Foreskin melanocyte (primary cell): ENCODE measurements at places on chromosomes 7 and 10.

GRCh38 chr10:132329565-132330485, 2.2 kb upstream of the LRRC27 start:
- peak; percentile 55 for DNase-seq

DNA sequence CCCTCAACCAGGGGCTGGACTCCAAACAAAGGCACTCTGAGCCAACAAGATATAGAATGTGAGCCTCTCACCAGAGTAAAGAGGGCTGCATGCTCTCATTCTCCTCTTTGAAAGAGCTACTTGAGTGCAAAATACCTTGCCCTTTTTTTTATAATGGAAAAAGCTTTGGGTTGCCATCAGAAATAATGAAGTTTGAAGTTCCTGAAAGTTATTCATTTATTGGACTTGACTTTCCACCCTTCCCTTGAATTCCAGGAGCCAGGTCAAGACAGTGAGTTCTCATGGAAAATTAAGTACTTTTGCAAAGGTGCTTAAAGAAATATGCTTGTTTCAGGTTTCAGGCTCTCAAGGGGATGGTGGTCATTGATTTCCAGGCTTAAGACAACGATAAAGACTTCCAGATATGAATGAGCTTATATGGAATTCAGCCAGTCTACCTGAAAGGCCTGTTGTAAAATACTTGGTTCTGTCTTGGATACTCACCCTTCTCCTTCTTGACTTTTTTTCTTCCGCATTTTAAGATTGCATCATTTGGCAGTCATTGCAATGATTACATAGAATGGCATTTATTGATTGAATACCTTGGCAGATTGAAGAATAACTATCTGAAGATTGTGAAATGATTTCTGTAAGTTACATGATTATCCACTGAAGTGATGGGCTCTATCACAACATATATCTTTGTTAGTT, 696.4 kb downstream of the INHBA start:
- DNase-seq, result no peak

DNA sequence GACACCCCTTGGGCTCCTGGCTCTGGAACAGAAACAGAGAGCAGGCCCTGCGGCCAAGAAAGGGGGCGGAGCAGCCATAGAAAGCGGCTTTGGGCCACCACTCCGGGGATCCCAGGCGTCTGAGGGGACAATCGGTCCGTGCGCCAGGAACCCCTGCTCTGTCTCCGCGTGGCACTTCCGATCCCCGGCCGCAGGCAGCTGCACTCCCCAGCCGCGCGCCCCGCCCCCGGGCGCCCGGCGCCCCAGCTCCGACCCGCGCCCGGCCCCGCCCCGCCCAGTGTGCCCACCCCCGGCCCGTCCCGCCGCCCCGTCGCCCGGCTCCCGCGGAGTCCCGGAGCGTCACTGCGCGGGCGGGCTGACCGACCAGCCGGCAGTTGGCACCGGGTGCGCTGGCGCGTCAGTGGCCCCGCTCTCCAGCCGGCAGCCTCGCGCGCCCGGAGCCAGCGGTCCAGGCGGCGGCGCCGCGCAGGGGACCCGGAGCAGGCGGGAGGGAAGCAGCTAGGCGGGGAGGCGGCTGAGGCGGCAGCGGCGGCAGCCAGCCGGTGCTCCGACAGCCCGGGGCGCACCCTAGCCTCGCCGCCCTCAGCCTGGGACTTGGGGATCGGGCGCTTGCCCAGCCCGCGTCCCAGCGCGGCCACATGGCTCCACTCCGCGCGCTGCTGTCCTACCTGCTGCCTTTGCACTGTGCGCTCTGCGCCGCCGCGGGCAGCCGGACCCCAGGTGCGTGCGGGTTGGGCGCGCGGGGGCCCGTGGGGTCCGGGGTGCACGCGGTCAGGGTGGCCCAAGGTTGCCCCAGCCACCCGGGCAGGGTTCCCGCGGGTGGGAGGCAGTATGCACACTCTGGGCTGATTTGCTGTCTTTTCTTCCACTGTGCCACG, at the start of gene ADAMTS14:
TSS of gene ADAMTS14 (plus strand) at position 342 of the 878 bp plus-strand sequence. CDS start at position 639, 297 bp downstream.
- DNase-seq, result no peak

DNA sequence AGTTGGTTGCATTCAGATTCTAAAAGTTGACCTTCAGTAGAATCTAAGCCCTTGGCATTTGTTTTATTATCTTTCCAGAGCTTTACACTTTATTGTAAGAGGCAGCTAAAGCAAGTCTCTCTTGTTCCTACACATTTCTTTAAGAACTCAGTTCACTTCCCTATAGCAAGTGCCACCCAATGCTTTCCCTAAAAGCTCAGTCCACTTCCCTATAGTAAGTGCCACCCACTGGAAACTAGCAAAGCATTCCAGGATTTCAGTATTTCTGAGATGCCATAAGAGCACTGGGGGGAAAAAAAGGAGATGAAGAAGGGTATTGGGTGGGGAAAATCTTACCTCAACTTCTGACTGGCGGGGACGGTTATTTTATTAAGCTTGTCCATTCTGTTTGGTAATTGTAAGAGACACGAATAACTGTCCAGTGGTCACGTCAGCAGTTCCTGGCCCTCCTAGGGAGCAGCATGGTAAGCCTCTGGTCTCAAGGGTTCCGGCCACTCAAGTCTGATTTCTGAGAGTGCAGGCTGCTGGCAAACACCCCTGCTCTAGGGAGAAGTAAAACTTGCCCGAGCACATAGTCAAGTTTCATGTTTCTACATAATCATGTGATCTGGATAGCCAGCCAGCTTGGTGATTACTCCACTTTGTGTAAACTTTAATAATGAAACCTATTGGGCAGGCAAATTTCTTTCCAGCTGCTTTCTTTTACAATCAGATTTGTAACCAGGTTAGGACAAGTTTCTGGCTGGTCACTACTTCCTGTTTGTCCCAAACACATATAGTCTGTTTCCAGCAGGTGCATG, at the start of gene BLNK:
TSS of gene BLNK (minus strand) at position 554 of the 800 bp plus-strand sequence. CDS start at position 383, 171 bp downstream.
- no peak for DNase-seq

DNA sequence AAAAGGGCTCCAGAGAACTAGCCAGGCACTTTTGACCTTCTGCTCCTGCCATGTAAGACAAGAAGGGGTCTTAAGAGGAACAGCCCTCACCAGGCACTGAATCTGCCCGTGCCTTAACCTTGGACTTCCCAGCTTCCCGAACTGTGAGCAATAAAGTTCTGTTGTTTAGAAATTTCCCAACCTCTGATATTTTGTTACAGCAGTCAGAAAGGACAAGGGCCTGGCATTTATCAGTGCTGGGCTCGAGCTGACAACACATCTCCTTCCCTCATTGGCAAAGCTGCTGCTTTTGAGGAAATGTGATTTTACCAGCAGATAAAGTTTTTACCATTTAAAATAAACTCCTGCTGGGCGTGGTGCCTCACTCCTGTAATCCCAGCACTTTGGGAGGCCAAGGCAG, 103.5 kb downstream of the GPR26 start:
- no peak for DNase-seq

DNA sequence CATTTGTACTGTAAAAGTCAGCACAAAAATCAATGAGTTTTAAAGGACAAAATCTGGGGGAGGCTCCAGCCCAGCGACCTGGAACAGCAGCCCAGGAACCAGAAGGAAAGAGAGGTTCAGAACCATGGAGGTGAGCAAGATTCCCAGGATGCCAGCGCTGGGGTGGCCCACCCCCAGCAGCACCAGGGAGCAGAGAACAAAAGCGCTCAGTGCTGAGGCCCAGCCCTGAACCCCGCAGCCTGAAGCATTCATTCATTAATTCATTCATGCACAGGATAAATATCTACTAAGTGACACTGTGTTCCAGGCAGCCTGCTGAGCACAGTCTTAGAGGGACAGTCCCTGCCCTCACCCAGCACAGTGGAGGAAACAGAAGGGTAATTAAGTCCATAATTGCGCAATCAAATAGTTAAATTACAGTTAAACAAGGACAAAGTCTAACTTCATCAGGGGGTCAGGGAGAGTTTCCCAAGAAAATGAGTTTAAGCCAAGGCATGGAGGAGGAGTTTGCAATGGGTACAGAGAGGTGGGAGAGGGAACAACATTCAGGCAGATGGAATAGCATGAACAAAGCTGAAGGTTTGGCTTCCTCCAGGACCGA, 202.3 kb downstream of the GRID1 start:
- no peak for DNase-seq

DNA sequence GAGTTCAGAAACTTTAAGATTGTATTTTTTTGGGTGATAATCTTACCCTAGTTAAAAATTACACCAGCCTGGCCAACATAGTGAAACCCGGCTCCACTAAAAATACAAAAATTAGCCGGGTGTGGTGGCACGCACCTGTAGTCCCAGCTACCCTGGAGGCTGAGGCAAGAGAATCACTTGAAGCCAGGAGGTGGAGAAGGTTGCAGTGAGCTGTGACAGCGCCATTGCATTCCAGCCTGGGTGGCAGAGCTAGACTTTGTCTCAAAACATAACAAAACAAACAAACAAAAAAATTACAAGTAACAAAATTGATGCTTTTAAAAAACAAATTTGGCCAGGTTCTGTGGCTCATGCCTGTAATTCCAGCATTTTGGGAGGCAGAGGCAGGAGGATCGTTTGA, 76.7 kb downstream of the ANKRD61 start:
- DNase-seq, result no peak

GRCh38 chr10:35276889-35277288, 59.4 kb upstream of the CCNY start:
- DNase-seq, result no peak

DNA sequence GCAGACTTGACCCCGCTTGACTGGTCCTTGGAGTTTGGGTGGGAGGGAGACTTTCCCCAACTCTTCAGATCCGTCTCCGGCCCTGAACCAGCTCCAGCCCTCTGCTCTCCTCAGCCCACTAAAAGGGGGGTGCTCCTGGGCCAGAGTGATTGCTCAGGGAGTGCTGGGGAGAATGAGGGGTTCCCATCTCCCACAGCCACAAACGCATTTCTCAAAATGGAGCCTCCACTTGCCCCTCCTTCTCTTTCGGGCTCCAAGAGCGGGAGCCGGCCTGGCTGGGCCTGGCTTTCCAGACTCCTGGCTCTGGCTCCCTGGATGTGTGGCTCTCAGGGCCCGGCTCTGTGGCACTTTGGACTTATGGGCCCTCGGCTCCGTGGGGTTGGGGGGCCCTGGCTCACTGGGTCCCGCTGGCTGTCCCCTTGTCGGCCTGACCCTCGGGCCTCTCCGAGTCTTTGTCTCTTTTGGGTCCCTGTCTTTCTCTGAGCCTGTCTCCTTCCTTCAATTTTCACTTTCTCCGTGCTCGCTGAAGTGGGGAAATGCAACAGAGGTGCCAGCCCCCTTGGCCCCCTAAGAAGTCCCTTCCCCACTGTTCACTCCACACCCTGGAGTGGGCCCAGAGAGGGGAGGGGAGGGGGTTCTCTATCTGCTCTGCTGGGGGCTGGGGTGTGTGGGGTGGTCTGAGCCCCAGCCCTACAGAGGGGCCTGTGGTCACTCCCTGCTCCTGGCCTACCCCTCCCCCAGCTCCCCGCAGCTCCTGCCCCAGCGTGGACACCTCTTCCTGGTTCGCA, 713 bp downstream of the LZTS2 start:
- no peak for DNase-seq

DNA sequence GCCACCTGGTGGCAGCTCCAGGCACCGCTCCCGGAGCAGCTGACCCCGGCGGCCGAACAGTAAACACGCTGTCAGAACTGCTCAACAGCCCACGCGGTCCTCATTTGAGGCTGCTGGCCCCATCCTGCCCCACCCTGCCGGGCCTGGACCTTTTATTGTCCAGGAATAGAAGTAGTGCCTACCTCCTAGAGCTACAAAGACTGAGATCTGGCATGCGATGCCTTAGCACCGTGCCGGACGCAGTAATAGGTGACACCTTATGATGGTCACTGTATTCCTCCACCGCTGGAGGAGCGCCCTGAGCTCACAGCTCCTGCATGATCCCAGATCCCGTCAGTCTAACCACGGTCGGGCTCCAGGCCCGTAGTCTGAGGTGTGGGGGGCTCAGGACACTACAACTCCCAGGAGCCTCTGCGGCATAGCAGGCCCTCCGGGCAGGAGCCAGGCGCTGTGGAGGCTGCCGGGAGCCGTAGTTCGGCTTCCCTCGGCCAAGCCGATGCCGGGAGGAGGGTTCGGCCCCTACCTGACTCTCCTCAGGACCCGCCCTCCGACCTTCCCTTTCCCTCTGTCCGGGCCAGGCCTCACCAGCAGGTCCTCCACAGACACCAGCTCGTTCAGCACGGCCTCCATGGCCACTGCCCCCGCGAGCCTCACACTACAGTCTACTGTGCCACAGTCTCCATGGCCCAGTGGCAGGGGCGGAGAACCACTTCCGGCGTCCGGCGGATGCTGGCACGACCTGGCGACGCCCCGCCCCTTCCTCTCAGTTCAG, at the start of gene FIS1:
TSS of gene FIS1 (minus strand) at position 707 of the 772 bp plus-strand sequence. CDS start at position 630, 77 bp downstream.
- peak; percentile 91 for DNase-seq

GRCh38 chr7:55517191-55517633, 55.1 kb downstream of the VOPP1 start:
- DNase-seq, result no peak

- no peak for DNase-seq
Observed at GRCh38 chr7:134839298-134839697, 59.9 kb downstream of the CALD1 start.

DNA sequence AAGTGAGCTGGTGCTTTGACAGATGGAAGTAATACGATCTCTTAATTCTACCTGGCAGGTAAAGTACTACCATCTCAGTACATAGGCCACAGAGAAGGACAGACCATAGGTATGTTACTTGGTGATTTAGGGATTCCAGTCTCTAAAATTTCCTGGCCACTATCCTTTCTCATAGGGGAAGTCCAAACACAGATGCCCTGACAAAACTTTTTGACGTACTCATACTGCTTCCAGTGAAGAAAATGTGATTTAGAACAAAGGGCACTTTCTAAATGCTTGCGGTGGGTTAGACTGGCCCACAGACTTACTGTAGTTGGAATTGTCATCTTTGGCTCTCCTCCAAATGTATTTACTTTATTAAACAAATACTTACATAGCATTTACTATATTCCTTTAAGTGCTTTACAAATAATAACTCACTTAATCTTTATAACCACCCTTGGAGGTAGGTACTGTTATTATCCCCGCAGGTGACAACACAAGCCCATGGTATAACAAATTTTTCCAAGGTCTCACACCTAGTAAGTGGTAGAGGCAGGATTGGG, 3.0 kb downstream of the PI4K2A start:
- no peak for DNase-seq

- DNase-seq, result peak; percentile 63
Observed at GRCh38 chr10:131312478-131312836, 936 bp upstream of the TCERG1L start.

DNA sequence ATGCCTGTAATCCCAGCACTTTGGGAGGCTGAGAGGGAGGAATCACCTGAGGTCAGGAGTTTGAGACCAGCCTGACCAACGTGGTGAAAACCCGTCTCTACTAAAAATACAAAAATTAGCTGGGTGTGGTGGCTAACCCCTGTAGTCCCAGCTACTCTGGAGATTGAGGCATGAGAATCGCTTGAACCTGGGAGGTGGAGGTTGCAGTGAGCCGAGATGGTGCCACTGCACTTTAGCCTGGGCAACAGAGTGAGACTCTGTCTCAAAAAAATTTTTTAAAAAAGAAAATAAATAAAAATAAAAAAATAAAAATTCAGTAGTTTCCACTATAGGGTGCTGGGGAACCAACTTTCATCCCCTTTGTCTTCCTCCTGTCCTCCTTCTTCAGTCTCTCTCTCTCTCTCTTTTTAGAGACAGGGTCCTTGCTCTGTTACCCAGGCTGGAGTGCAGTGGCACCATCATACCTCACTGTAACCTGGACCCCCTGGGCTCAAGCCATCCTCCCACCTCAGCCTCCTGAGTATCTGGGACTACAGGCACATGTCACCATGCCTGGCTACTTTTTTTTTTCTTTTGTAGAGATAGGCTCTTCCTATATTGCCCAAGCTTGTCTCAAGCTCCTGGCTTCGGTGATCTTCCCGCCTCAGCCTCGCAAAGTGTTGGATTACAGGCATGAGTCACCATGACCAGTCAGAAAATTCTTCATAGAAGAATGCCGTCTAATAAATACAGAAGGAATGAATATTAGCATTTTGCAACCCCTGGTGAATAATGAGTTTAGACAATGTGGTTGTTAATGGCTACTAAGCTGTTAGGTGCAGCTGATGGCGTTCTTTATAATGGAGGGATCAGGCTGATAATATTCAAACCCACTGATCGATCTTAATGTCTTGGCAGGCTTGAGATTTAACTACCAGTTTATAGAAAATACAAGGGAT, 20.6 kb downstream of the RBM20 start:
- peak; percentile 46 for DNase-seq
